Activated T-cell treated with anti-CD3 and anti-CD28 coated beads, Interleukin-2, amount 50 U/mL, for 1 hour (primary cell): ENCODE measurements at places on chromosomes 5 and 9.

- DNase-seq, result no peak
Measured at GRCh38 chr5:168921147-168921866, 342.1 kb upstream of the PANK3 start.

- DNase-seq, result no peak
Measured at GRCh38 chr5:10631316-10631996, 67.6 kb downstream of the ANKRD33B start.

DNA sequence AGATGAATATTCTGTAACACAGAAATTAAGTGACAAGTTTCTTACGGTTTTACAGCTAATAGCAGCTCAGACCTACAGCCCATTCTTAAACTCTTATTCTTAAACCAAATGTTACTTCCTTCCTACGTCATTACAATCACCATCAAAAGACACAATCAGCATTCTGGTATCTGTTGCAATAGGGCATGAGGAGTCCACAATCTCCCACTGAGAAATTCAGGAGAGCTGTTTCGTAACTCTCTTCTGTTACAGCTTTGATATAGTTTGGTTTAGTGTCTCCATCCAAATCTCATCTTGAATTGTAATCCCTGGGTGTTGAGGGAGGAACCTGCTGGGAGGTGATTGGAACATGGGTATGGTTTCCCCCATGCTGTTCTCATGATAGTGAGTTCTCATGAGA is 163.4 kb downstream of the GAS1 start:
- DNase-seq, result no peak

GRCh38 chr9:115276621-115277020 is 158.7 kb upstream of the TNC start:
- no peak for DNase-seq

DNA sequence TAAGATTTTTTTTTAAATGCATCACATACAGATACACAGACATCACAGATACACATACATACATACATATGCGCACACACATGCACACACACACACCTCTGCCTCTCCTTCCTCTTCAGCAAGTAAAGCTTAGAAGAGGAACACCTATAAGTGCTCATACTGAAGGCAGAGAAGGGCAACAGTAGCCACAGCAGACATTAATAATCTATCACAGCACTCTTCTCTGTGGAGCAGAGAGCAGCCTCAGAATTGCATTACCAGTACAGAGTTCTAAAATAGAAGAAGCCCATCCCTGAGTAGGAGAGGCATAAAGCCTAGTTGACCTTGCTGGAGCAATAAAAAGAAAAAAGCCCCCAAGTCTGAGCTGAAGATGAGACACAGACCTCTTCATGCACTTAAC is 110.6 kb downstream of the MLLT3 start:
- DNase-seq, result no peak

- DNase-seq, result no peak
Measured at GRCh38 chr5:2029206-2029605, 146.5 kb upstream of the IRX4 start.

DNA sequence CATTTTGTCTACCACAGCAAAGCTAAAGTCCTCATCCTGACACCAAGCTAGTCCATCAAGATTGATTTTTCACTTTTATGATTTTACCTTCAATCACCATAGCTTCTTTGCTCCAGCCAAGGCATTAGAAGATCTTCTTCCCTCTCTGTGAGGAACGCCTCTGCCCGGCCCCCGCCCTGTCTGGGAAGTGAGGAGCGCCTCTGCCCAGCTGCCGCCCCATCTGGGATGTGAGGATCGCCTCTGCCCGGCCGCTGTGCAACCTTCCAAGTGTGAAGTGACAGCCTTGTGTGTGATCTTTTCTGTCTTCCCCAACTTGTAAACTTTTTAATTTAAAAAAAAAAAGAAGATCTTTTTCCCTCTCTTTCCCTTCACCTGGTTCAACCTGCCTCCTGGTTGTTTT is 210.5 kb upstream of the NREP start:
- DNase-seq, result no peak
